ENCODE measurements at places on chromosomes 6 and 20.

DNA sequence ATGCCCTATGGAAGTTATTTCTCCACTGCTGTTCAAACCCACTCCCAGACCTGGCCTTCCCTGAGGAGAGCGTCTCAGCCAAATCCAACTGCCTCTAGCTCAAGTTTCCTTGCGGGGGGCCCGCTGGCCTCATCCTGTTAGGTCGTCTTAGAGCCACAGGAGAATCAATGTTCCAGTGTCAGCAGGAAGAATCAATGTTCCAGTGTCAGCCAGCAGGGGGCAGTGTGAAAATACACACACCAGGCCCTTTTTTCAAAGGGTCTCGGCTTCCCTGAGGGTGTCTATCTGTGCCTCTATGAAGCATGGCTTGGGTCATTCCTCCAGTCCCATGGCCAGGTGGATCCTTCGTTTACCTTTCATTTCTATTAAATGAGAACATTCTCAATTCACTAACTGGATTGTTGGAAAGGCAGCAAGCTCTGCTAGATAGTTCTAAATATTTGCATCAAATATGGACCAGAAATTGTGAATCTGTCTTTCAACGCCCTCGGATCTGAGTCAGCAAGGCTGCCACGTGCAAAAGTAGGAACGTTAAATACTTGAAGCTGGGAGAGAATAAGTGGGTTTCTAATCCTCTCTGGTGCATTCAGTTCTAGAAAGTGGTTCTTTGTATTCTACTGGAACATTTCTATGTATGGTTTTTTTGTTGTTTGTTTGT, 19.2 kb downstream of the PRND start:
- peak; percentile 43 for DNase-seq

GRCh38 chr6:28757429-28758045, 166.2 kb downstream of the TRIM27 start:
- no peak for DNase-seq

DNA sequence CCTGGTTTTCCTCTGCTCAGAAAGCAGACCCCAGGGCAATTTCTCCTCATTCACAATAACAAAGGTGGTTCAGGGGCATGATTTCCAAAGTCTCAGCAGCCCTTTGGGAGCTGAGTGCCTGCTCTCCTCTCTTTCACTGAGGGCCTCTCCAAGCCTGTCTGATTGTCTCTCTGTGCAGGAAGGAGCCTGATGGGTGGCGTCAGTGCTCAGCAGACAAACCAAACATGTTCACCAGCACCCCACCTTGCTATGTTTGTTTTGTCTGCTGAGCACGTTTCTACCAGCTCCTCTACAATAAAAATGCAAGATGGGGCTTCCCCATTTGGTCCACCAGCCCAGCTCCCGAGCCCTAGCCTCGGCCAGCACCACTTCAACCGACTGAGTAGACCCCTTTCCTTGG, 25.4 kb upstream of the TCP11 start:
- no peak for DNase-seq

- no peak for DNase-seq
Observed at GRCh38 chr20:17473659-17474058, 57.5 kb downstream of the BFSP1 start.

DNA sequence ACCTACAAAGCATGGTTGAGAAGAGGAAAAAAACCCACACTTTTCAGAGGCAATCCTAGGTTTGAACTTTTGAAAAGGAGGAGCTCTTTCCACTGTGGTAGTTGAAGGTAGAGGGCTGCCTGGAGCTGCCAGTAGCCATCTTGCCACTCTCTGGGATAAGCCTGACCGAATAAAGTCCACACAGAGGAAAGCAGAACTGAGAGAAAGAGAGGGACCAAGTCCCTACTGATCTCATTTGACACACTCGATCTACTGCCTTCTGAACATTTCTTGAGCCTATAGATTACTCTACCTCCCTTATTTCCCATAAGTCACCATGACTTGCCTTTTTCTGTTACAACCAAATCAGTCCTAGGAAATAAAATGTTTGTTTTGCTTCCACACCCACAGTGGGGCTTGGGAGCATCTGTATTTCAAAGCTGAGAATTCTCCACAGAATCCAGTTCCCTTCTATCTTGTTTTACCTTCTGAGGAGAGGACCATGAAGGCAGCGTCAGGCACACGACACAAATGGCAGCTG, 147.0 kb upstream of the PTPRK start:
- no peak for DNase-seq

DNA sequence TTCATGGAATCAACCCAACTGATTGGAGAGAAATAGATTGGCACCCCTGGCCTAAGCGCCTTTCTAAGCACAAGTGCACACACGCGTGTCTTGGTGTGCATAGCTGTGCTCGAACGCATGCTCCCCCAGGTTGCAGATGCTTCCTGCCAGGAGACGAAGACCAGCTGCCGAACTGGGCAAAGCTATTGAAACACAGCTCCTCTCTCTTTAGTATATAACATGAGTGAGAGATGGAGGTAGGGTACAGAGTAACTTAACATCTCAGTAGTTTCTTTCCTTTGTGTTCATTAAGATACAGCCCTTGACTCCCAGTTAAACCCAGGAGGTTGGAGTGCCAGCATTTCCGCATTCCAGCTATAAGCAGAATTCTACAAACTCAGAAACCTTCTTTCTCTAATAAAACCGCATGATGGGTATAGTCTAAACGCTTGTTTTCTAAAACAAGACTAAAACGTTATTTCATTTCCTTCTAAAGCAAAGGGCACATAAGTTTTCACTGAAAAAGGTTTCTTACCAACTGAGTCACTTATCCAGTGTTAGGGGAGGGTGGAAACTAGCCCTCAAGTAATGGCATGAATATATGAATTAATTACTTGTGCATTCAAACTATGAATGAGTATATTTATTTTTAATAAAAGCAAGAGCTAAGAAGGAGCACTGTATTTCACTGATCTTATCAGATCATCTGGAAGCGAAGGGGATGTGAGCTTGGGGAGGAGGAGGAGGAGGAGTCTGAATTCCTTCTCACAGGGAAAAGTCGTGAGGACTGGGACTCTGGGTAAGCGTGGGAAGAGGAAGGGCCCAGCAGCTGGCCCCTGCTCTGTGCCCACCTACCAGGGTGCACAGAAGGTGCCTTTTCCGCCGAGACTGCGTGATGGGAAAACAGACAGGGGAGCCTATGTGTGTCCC, 179.2 kb downstream of the TMEM242 start:
- DNase-seq = no peak

DNA sequence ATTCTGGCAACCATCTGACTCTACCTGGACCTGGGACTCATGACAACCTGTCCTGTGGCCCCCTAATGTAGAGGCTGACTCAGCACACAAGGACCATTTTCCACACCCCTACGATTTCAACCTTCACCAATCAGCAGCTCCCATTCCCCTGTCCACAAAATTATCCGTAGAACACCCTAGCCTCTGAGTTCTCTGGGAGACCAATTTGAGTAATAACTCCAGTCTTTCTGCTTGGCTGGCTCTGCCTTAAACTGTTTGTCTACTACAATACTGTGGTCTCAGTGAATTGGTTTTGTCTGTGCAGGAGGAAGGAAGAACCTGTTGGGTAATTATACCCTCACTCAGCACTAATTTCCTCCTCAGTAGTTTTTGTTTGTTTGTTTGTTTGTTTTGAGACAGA, 99.3 kb upstream of the MRPS10 start:
- DNase-seq = no peak

- peak; percentile 20 for DNase-seq
Observed at GRCh38 chr20:63738687-63739129, 868 bp upstream of the SLC2A4RG start.

DNA sequence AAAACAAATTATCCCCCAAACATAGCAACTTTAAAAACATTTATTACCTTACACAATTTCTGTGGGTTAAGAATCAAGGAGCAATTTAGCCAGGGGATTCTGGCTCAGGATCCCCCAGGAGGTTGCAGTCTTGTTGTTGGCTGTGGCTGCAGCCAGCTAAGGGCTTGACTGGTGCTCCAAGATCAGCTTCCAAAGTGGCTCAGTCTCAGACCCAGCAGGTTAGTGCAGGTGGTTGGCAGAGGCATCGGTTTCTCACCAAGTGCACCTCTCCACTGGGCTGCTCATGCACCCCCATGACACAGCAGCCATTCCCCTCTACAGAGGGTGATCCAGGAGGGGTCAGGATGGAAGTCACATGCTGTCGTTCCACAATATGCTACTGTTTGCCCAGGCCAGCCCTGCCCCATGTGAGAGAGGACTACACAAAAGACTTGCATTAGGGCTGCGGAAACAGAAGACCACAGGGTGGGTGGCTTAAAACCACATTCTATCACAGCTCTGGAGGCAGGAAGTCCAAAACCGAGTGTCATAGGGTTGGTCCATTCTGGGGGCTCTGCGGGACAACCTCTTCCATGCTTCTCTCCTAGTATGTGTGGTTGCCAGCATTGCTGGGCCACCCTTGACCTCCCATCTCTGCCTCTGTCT, 125.8 kb downstream of the C6orf118 start:
- DNase-seq = no peak

GRCh38 chr6:24930431-24930871, 5.3 kb downstream of the RIPOR2 start:
- DNase-seq = no peak

- DNase-seq = no peak
Observed at GRCh38 chr6:165605901-165606739, 56.9 kb downstream of the PDE10A start.

DNA sequence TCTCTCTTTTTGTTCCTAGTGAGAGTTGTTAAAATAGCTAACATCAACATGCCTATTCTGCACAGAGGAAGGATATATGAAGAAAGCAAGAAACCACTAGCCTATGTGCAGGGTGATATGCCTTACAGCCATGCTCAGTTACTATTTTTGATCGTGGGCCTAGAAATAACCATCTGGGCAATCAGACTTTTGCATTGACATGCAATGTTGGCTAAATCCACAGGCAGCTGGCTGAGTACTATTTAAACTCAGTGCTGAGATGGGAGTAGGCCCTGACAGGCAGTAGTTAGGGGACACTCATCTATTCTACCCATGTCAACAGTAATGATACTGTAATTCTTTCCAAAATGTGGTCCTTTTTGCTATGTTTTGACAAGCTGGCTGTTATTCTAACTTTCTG, 89.6 kb downstream of the HDGFL1 start:
- no peak for DNase-seq

GRCh38 chr20:19758133-19758500, at the start of gene RIN2:
TSS of gene RIN2 (plus strand) at chr20:19758258. CDS start at chr20:19889602, 131,344 bp downstream.
- DNase-seq = no peak

DNA sequence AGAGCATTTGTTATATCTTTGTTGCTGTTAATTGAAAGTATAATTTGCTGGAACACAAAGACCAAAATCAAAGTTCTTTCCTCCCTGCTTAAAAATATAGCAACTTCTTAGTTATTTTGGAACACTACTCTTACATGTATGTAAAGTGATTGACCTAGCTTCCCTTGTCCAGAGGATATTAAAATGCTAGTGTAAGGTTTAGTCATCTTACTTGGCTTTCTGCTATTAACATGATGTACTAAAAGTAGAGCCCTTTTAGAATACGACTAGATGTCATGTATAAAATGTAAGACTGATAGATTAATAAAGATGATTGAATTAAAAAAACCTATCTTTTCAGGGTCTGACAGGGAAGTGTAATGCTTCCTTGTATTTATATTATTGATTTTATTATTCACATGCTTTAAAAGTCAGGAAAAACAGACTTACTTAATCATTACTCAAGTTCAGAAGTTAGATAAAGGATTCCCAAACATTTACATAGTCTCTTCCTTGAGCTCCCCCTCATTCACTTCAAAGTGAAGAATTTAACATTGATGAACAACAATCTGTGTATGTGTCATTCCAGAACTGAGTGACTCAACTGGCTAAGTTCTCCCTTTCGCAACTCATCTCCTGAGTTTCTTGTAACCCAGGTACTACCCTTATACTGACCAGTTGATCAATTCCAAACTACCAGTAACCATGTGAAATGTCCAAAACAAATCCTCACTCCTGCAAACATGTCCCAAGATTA, 50.9 kb downstream of the BTBD9 start:
- no peak for DNase-seq

DNA sequence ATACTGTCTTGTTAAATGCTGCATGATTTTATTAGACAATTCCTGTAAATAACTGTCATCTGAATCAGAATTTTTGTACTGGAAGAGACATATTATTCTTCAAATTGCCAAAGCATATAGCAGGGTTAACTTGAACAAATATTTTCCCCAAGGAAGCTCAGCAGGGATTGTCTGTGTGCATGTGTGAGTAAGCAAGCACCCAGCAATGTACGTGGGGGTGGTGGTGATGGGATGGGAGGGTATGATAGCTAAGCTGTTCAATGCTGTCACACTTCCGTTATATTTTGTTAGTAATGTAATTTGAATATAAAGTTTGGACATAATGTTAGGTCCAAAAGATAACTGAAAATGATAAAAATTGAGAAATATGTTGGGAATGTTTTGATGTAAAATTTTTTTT, 118.1 kb downstream of the MYB start:
- no peak for DNase-seq

- peak; percentile 15 for DNase-seq
Observed at GRCh38 chr6:149209871-149210775, 107.4 kb upstream of the TAB2 start.

GRCh38 chr20:5969940-5970339, 19.5 kb downstream of the MCM8 start:
- no peak for DNase-seq

GRCh38 chr20:31569163-31570020, 35.7 kb upstream of the ID1 start:
- DNase-seq = peak; percentile 45

- no peak for DNase-seq
Observed at GRCh38 chr20:20010639-20011500, 6.3 kb upstream of the NAA20 start.

GRCh38 chr6:17197607-17198006, 83.6 kb upstream of the RBM24 start:
- DNase-seq = no peak

DNA sequence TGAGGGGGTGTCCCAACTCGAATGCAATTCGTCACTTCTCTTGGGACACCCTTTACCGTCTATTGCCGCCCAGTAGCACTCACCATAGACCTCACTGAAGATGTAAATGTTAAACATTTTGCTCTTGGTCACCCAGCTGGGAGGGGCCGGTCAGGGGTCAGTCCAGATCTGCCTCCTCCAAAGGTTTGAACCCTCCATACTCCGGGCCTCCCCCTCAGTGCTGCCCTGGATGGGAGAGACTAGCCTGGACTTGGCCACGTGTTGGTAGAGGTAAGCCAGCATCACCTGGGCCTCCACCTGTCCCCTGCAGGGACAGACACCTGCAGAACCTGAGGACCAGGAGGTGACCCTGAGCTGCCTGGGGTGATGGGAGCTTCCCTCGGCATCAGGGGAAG, 5.0 kb upstream of the MYT1 start:
- no peak for DNase-seq

- DNase-seq = no peak
Observed at GRCh38 chr20:32441638-32442037, 83.5 kb downstream of the ASXL1 start.

DNA sequence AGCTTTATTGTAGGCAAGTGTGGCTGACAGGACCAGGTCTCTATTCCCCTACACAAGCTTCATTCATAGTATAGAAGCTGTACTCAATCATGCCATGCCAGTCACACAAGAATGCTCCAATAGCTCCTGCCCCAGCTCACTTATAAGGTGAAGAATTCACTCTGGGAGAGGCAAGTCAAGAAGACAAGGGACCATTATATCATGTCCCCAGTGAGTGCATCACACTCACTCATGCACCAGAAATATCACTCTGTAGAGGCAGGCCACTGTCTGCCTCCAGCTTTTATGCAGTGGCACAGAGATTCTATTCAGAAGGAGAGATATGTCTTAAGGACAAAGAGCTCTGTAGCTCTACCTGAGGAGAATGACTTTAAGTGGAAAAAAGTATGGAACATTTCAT, 263.2 kb downstream of the GJA1 start:
- no peak for DNase-seq

GRCh38 chr6:36670271-36670670, 8.2 kb upstream of the CDKN1A start:
- DNase-seq = no peak

- DNase-seq = no peak
Observed at GRCh38 chr6:88499845-88500699, 333.9 kb upstream of the CNR1 start.

Measured in activated effector memory CD4-positive, alpha-beta T cell treated with Interleukin-2 at 50 U/mL for 16 hours (primary cell).